ENCODE measurements at places on chromosomes 5 and 9. TPM values are rescaled to one million over a fixed set of nuclear protein-coding genes. Genes with fewer than 3 reads are reported as not detected.

- DNase-seq, result no peak
Observed at GRCh38 chr9:88580961-88581360, 46.0 kb downstream of the NXNL2 start.

Gene SPATA31D3
- not detected for polyA plus RNA-seq

Gene MLANA
- polyA plus RNA-seq, result 1.0 TPM

DNA sequence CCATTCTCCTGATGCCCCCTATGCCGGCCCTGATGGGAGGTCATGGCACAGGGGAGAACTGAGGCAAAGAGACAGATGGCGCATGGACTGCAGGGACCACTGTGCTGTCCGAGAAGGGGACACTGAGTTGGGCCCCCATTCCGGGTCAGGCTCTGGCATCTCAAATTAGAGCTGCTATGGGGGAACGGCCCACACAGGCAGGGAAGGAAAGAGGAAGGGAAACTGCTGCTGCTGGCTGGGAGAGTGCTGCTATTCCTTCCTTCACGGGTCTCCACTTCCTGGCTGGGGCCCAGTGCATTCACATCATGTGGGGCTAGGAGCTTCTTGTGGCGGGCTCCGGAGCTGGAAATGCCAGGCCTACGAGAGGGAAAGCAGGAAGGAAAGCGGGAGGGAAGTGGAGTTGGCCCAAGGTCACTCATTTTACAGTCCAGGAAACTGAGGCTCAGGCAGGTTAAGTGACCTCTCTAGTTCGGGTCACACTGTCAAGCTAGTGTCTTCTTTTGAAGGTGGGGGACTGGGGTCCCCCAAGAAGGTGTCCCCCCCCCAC, 1.3 kb upstream of the CARD19 start:
- DNase-seq, result no peak
